ENCODE measurements at places on chromosomes 11 and 22.

GRCh38 chr11:3905080-3905953 is 49.9 kb downstream of the STIM1 start:
- no peak for DNase-seq

GRCh38 chr22:48153726-48154125 is 1391.3 kb downstream of the TBC1D22A start:
- peak; percentile 55 for DNase-seq

GRCh38 chr11:82536706-82537105 is 197.0 kb downstream of the FAM181B start:
- no peak for DNase-seq

DNA sequence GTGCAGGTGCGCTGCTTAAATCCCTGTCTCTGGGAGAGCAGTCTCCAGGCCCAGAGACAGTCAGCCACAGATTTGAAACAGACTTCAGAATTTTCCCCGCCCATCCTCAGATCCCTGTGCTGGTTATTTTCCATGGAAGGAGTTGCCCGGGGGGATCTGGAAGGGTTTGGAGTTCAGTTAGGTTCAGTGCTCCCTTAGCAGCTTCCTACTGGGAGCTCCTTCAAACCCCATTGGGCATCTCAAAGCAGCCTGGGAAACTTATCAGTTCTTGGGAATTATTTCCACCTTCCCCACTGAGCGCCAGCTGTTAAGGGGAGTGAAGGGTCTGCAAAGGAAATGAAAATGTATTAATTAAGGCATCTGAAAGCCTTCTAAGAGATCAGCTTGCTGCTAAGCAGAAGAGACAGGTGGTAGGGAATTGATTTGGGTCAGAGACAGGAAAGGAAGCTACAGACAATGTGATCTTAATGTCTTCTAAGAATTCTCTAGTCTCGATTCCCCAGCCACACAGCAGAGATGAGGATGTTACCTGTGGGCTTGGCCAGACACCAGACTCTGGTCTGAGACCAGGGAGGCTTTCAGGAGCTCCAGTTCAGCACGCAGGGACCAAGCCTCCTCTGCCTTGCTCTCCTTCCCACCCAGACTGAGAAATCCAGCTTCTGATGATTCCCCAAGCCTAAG is 106.2 kb upstream of the TBCEL start:
- no peak for DNase-seq

DNA sequence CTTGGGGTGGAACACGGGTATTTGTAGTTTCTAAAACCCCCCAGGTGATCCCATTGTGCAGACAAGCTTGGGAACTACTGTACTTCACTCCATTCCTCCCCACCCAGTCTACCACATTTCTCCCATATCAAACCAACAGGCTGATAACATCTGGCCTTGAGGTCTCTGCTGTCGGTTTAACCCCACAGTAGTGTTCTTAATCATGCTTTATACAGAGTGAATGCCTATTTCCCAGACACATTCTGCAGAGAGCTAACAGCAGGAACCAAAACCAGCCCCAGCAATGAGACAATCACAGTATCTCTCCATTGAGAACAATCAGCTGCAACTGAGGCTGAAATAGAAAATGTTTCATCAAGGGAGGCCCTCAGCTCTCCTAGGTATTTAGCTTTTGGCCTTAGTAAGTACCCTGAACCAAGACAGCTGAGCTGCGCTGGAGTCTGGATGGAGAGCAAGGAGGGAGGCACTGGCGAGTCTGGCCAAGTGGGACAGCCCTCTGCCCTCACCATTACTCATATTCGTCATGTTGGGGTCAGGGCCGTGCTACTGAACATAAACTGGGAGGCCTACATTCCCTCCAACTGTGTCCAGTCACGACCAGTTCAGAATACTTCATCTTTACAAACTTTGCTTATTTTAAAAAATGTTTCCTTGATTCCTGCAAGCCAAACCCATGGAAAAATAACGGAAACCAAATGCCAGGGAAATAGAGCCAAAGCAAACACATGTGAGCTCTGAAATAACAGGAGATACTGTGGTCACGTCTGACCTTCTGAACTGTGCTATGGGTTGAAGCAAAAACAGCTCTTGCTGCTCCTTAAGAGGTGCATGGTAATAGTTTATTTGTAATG is 81.0 kb downstream of the CCDC34 start:
- no peak for DNase-seq

DNA sequence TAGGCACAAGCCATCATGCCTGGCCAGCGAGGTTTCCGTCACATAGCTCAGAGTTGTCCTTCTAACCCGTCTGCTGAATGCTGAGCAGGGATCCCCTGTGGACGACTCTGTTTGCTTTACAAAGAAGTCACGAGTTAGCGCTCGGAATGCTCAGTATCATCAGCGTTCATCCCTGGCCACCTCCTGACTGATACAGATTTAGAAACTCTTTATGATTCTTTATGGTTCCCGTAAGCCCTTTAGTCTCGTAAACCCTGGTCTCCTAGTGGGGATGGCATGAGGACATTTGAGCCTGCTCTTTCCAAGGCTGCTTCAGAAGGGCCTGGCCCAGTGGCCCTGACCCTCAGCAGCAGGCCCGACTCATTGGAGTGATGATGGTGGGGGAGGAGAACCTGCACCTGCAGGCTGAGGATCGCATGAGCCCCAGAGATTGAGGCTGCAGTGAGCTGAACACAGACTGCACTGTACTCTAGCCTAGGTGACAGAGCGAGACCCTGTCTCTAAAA is 9.6 kb downstream of the PEX26 start:
- DNase-seq, result no peak

- no peak for DNase-seq
Observed at GRCh38 chr11:128328955-128329551, 258.3 kb downstream of the ETS1 start.

DNA sequence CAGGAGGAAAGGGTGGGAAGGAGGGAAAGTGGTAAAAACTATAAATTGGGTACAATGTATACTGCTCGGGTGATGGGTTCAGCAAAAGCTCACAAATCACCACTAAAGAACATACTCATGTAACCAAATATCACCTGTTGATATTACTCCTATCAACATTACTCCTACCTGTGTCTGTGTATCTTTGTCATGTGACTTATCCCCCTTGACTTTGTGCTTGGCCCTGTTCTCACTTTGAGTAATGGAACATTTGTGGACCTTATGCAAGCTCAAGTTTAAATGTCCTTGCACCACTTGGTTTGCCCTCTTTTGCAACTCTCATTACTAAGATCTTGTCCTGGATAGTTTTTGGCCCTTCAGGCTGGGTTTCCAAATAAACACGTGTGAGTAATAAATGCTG is 39.0 kb downstream of the ZNF280B start:
- DNase-seq, result no peak

DNA sequence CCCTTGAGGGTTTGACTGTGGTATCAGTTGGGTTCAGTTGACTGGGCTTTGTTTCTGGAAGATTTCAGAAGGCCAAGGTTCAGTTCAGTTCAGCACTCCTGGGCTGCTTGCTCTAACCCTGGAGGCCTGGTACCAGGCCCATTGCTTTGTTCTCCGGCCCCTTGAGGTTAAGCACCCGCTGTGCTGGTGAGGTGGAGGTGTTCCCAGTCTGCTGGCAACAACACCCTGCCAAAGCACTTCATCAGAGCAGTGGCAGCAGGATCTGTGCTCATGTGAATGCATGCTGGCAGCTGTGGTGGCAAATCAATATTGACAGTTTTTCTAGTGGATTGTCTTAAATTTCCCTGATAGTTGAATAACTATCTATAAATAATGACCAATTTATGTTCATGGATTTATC is 3.8 kb upstream of the SCGB1D1 start:
- DNase-seq, result no peak

DNA sequence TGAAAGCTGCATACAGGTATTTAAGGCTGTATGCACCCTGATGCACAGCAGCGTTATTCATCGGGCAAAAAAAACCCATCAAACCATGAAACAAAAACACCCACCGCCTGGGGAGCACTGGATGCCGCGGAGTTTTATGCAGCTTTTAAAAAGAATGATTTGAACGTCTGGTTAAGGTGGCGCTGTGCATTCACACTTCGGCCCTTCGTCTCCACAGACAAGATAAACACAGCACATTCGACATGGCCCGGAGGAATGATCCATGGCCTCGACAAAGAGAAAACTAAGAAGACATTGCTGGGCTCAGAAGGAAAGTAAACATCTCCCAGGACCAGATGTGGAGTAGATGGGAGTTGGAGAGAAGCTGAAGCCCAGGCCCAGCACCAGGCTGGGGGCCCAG is 40.8 kb upstream of the GAL start:
- DNase-seq, result no peak

- DNase-seq, result no peak
Observed at GRCh38 chr11:134565343-134565891, 153.4 kb upstream of the B3GAT1 start.

- DNase-seq, result no peak
Observed at GRCh38 chr11:93529707-93530467, 13.3 kb downstream of the SMCO4 start.

GRCh38 chr22:26983311-26983710 is 325.9 kb downstream of the MIAT start:
- no peak for DNase-seq

DNA sequence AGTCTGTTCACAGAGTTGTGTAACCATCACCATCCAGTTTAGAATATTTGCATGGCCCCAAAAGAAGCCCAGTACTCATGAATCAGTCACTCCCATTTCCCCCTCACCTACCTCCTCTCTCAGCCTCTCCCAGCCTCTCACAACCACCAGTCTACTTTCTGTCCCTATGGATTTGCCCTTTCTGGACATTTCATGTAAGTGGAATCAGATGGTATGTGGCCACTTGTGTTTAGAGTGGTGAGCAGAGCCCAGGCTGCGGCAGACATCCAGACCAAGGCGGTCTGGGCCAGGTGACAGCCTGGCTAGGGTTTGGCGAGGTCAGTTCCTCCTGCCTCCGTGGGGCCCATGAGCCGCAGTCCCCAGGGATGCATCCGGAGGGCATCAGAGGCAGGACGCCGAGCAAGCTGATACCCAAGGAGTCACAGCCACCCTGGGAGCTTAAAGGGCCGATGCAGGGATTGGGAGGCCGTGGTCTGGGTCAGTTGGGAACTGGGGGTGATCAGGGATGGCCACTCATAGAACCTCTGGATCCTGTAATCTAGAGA is 53.3 kb upstream of the CLDN5 start:
- no peak for DNase-seq

- no peak for DNase-seq
Observed at GRCh38 chr11:94481342-94481741, 12.3 kb downstream of the MRE11 start.

GRCh38 chr11:69559181-69559580 is 77.7 kb downstream of the LINC01488 start:
- no peak for DNase-seq

- no peak for DNase-seq
Observed at GRCh38 chr11:102559839-102560238, 29.3 kb upstream of the MMP7 start.

DNA sequence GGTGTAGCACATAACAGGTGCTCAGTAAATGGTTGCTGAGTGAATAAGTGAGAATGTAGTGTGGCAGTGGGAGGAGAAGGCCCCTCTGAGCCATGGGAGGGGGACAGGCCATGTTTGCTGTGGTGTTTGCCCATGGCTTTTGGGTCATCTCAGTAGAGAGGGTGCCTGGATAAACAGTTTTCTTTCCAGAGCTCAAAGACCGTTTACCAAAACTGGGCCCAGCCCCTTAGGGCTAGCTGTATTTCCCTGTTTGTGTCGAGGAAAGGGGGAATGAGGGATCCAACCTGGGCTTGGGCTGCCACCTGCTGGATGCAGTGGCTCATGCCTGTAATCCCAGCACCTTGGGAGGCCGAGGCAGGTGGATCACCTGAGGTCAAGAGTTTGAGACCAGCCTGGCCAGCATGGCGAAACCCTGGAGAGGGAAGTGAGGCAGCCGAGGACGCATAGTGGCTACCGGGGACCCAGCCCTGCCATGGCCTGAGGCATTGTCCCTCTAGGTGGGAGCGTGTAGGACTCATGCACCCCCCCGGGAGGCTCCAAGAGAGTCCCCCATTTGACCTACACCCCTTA is 8.7 kb upstream of the LTO1 start:
- no peak for DNase-seq

DNA sequence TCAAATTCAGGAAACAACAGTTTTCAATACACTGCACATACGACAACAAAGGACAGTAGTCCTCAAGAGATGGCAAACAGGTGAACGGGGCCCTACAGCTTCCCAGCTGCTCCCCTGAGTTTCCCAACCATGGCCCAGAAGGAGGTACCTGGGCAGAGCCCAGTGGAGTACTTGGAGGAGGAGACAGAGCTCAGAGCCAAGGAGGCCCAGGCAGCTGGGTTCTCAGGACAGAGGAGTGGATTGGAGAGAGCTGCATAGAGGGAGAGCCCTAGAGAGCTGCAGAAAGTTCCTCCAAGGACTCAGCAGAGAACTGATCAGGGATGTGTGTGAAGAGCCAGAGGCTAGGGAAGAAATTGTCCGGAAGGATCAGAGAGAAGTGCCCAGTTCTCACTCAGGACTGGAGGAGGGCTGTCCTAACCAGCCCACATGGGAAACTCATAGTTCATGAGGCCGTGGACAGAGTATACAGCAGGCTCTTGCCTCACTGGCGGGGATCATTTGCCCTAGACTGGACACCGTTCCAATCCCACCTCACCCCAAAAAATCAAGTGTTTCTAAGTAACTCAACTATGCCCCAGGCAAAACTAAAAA is 7.6 kb upstream of the ASCL2 start:
- DNase-seq, result no peak

DNA sequence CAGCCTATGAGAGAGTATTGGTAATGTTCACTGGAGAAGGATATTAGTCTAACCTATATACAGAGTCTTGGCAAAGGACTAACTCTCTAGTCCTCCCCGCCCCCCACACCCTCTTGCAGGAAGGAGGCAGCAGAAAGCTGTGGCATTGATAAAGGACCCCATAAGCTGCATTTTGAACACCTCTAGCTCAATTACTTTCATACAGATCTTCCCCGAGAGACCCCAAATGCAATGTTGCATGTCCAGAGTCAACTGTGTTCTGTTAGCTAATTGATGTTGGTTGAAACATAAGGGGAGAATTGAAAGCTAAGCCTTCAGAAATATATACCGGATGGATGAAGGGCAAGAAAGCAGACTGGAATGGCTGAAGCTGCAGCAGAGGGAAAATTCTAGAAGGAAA is 2.8 kb downstream of the MAP6 start:
- no peak for DNase-seq
